ENCODE measurements at places on chromosomes 5 and 9. TPM values are rescaled to one million over a fixed set of nuclear protein-coding genes. Genes with fewer than 3 reads are reported as not detected.

PFN3 gene
- not detected for total RNA-seq

SLC6A3 gene
- total RNA-seq, result not detected

DMRT3 gene
- not detected for total RNA-seq

TRIM36 gene
- 4.2 TPM for total RNA-seq

PCDHA3 gene
- total RNA-seq, result 0.06 TPM

DNA sequence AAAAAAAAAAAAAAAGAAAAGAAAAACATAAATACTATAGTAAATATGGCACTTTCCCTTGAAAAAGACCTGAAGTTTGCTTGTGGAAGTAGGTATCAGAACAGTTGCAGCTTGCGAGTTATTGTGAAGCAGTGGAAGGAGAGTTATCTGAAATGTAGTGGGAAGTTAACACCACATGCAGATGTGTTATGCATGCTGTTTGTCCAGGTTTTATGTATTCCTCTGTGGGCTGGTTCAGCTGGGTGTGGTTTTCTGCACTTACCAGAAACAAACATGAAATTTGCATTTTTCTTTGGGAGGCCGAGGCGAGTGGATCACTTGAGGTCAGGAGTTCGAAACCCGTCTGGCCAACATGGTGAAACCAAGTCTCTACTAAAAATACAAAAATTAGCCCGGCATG is 42.1 kb upstream of the CTNNA1 start:
- DNase-seq, result no peak

DNA sequence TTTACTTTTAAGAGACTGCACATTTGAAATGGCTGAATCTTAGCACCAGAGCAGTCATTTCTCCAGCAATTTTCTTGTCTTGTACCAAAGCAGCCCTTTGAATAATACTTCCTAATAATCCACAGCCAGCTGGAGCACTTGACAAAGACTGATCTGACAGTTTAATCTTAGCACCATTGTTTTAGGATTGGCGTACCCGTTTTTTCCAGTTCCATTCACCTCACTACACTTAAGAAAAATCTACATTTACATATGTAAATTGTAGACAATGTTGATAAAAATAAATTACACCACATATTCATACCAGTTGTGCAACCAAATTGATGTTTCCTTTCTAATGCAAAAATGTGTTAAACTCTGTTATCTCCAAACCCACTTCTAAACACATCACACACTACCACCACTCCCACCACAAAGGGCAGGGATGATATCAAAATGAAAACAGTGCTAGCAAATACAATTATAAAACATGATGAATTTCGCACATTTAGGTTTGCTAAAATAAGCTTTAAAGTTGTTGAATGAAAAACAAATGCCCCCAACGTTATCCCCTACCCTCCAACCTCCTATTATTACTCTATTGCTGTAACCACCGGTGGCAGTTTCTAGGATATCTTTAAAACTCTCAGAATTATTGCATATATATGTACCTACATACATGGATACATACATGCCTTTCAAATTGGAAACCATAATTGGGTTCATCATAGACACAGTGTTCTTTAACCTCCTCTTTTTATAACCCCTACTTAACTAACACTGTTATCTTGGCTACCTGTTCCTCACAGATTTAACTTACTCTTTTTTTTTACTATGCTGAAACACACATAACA is 21.5 kb downstream of the SERINC5 start:
- no peak for DNase-seq

GRCh38 chr5:109700516-109701153 is 10.9 kb downstream of the MAN2A1 start:
- no peak for DNase-seq

- DNase-seq, result peak; percentile 17
Measured at GRCh38 chr5:97553604-97554452, 370.8 kb upstream of the RIOK2 start.

GRCh38 chr5:109826426-109826825 is 136.7 kb downstream of the MAN2A1 start:
- peak; percentile 58 for DNase-seq

GRCh38 chr9:129068110-129068509 is 12.8 kb upstream of the DOLPP1 start:
- no peak for DNase-seq

- no peak for DNase-seq
Measured at GRCh38 chr5:111851631-111852548, 94.9 kb upstream of the NREP start.

DNA sequence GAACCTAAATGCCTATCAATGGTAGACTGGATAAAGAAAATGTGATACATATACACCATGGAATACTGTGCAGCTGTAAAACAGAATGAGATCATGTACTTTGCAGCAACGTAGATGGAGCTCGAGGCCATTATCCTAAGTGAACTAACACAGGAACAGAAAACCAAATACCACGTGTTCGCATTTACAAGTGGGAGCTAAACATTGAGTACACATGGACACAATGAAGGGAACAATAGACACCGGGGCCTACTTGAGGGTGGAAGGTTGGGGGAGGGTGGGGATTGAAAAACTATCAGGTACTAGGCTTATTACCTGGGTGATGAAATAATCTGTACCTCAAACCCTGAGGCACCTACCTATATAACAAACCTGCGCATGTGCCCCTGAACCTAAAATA is 22.4 kb upstream of the DEPDC1B start:
- DNase-seq, result no peak

- no peak for DNase-seq
Measured at GRCh38 chr9:3475300-3476020, 50.3 kb downstream of the RFX3 start.

- DNase-seq, result no peak
Measured at GRCh38 chr5:50995285-50995942, 329.0 kb downstream of the PARP8 start.

Measured in HT1080 (cell line).